NCI-H187 treated with DMSO at 0.1 percent for 48 hours (cell line): ENCODE measurements at places on chromosomes 3 and 15.

- no peak for DNase-seq
These were observed 17.8 kb downstream of the CRTC3 start for GRCh38 chr15:90547540-90547939.

GRCh38 chr3:122956693-122957455 lies 70.7 kb downstream of the SEMA5B start:
- no peak for DNase-seq

DNA sequence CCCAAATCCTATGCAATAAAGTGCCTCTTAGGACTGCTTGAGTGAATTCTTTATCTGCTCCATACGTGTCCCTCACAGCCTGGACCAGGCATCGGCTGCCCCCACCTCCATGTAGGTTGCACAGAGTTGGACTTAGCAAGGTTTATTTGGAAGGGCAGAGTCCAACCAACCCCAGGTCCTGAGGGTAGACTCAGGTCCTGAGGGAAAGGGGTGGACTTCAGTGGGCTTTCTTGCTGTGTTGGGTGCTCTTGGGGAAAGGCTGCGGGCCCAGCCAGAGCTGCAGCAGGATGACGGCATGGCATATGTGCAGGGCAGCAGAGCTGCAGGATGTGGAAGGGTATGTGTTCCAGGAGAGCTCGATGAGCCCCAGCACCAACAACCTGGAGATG lies 6.5 kb downstream of the ALG3 start:
- no peak for DNase-seq

GRCh38 chr3:143146486-143147274 lies 27.1 kb downstream of the CHST2 start:
- DNase-seq = no peak
